ENCODE measurements at places on chromosomes 2 and 18.

- DNase-seq, result peak; percentile 43
These were observed 2.4 kb downstream of the MARS2 start for GRCh38 chr2:197707316-197708213.

- DNase-seq, result no peak
These were observed 29.0 kb upstream of the CNGA3 start for GRCh38 chr2:98317214-98317613.

GRCh38 chr2:183416753-183417152 lies 292.5 kb downstream of the NUP35 start:
- no peak for DNase-seq

- DNase-seq, result no peak
These were observed 26.7 kb downstream of the LYPD6 start for GRCh38 chr2:149357058-149357457.

- no peak for DNase-seq
These were observed 12.8 kb upstream of the ARL5A start for GRCh38 chr2:151841047-151841424.

DNA sequence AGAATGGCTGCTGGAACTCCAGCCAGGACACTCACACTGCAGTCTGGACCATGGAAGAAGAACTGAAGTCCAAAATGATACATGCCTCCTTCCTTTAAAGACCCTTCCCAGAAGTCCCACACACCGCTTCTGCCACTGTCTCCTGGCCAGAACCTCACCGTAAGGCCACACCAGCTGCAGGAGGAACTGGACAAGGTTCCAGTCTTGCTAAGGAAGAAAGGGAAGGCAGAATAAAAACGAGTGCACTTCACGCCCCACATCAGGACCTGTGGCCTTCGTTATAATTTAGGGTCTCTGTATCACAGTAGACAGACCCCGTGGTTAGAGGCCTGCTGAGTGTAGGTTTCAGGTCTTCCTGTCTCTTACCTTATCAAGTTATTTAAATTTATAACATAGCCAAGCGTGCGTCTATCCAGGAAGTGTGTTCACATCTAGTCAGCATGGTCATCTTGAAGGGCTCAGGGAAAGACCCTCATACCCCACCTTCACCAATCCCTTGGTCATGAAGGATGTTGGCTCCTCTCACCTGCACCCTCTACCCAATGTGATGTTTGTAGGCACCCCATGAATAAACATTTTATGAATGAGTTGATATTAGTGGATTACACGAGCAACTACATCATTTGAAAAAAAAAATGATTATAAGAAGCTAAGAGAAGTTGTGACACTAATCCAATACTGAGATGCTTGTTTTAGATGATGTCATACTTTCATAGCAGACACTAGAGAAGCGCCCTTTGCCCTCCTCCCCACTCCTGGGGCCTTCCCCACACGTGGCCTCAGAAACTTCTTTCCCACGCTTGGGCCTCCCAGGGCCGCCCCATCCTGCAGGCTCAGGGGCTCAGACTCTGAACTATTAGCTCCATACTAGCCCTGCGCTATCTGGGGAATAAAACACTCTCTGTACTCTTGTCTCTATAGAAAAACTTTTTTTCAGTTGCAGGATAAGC lies 157.6 kb downstream of the FAM210A start:
- no peak for DNase-seq

- peak; percentile 40 for DNase-seq
These were observed 72.7 kb downstream of the MARCHF4 start for GRCh38 chr2:216299588-216299987.

DNA sequence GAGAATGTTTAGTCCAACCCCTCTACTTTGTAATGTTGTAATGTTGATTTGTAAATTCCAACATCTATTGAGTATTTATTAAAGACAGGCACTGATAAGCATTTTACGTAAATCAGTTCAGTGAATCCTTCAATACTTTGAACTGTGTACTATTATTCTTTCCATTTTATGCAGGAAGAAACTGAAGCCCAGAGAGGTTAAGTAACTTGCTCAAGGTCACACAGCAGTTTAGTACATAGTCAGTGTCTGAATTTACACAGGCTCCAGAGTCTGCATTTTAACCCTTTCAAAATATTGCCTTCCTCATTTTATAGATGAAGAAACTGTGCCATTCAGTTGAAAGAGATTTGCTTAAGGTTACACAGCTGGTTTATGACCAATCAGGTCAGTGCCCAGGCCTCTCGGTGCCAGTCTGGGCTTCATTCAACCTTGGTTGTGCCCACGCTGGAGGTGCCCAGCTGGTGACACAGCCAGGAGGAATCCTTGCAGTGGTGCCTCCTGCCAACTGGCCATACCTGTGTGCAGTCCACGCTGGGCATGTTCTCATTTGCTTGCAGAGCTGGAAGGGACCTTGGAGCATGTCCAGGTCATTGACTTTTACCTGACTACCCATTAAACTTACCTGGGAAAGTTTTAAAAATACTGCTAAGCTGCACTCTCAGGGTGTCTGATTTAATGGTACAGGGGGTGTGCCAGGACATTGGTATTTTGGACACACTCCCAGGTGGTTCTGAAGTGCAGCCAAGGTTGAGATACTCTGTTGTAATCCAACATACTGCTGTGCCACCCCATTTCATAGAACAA lies 74.3 kb upstream of the CYRIA start:
- peak; percentile 35 for DNase-seq

- DNase-seq, result peak; percentile 30
These were observed 18.0 kb downstream of the C2orf74 start for GRCh38 chr2:61179701-61180639.

DNA sequence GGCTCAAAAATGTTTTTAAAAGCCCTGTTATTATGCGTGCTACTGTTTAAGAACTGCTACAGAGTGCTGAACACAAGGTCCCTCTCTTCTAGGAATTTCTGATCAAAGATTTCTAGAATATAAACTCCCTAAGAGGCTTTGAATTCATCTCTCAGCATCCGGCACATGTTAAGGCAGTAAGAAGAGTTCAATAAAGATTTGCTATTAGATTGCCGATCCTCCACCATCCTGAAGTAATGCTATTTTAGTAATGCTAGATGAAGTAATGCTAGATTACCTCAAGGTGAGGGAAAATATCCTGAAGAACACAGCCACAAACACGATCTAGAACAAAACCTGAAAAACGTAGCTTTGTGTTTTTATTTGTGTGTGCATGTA lies 949 bp upstream of the MYL12B start:
- no peak for DNase-seq

DNA sequence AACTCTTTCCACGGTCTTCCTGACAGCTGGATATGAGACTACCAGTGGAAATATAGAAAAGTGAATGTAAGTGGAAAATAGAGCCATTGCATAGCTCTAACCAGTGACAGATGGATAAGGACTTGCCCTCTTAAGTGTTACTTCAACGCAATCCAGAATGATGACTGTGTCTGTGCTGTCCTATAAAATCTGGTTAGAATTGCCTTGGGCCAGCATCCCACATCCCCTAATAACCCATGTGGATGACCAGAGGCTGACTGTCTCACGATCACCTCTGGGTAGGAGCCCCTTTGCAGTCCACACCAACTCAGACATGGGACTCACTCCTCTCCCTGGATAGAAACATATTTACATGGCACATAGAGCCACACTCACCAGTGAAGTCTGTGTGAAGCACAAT lies 186.6 kb downstream of the C1D start:
- peak; percentile 27 for DNase-seq

- no peak for DNase-seq
These were observed 393.9 kb upstream of the ACVR2A start for GRCh38 chr2:147450661-147451510.

DNA sequence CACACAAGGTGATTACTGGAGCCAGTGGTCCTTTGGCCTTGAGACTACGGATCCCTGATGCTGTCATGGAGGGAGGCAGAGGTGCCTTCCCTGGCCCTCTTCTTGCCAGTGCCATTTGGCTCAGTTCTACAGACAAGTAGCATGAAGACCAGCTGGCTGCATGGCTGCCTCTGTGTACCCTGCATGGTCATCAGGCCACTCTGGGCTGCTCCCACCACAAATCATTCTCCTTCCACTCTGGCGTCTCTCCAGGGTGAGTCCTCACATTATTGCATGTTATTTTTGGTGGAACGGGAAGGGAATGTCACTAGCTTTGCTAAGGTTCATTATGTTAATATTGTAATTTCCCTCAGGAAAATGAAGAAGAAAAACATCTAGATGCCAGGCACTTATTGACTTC lies 229.8 kb downstream of the VAPA start:
- DNase-seq, result no peak

DNA sequence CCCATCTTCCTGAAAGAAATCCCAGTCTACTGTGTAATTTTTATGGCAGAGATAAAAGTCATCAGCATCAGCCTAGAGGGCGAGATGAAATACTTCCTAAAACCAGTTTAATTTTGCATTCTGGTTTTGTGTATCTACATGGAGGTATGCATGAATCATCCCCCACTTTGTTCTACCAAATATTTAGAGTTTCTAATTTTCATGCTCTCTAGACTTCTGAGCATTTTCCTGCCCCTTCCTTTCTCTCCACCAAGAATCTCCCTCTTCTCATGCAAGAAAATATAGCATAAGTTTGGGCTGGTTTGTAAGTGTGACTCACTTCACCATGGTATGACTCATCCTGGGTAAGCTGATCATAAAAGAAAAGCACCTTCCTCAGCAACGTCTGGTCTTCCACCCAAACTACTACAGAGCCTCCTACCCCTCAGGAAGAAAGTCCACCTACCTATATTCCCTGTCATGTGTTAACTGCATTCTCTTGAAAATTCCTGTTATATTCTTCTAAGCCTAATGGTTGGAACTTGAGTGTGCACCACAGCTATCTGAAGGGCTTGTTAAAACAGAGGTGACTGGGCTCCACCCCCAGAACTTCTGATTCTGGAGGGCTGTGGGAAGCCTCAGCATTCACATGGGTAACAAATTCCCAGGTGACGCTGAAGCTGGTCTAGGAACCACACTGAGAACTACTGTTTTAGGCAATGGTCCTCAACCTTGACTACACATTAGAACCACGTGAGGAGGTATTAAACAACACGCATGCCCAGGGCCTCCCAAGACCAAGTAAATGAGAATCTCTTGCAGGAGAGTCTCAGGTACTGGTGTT lies 37.4 kb upstream of the RAPGEF4 start:
- peak; percentile 93 for DNase-seq

DNA sequence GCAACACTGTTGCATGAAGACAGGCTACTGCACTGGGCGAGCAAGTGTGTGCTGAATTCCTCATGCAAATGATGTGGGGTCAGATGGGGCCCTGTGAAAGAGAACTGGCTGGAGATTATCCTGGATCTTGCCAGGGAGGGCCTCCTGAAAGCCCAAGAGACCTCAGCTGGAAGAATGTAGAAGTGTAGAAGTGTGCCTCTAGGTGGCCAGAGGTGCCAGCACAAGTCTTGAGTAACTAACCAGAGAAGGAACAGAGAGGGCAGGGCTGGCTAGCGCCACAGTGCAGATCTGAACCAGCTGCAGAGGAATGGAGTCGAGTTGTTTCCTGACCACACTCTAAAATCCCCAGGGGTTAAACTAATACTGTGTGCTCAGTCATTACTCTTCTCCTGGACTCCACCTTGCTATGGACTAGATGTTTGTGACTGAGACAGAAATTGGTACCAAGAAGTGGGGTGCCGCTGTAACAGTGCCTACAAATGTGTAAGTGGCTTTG lies 399.3 kb downstream of the LRATD1 start:
- no peak for DNase-seq

GRCh38 chr2:187877391-187877790 lies 323.2 kb upstream of the TFPI start:
- DNase-seq, result no peak

- DNase-seq, result no peak
These were observed 128.4 kb downstream of the TTC27 start for GRCh38 chr2:32756074-32756727.

GRCh38 chr18:2409906-2410305 lies 161.4 kb downstream of the METTL4 start:
- peak; percentile 4 for DNase-seq

- DNase-seq, result peak; percentile 55
These were observed 32.7 kb upstream of the MAP4K3 start for GRCh38 chr2:39469807-39470206.

DNA sequence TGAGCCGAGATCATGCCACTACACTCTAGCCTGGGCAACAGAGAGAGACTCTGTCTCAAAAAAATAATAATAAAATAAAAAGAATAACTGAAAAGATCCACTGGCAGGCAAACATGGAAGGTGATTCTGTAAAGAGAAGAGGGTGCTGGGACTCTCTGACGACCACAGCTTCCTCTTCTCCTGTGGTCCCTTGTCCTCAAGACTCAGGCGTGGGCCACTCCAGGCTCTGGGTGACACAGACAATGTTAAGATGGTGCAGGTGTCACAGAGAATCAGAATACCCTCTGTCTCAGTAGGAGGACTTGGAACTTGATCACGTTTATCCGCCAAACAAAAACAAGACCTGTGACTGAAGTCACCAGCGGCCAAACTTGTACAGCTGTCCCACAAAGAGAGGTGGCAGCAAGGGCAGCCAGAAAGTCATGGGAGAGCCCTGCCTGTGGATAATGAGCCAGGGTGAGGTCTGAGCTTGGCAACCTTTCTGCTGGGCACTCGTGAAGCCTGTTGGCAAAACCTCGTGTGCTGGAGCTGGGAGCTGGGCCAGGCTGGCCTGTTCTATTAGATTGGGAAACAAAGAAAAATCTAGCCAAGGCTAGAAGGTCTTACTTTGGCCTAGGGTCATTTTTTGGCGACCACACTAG lies 76.4 kb upstream of the ITGA6 start:
- DNase-seq, result no peak

DNA sequence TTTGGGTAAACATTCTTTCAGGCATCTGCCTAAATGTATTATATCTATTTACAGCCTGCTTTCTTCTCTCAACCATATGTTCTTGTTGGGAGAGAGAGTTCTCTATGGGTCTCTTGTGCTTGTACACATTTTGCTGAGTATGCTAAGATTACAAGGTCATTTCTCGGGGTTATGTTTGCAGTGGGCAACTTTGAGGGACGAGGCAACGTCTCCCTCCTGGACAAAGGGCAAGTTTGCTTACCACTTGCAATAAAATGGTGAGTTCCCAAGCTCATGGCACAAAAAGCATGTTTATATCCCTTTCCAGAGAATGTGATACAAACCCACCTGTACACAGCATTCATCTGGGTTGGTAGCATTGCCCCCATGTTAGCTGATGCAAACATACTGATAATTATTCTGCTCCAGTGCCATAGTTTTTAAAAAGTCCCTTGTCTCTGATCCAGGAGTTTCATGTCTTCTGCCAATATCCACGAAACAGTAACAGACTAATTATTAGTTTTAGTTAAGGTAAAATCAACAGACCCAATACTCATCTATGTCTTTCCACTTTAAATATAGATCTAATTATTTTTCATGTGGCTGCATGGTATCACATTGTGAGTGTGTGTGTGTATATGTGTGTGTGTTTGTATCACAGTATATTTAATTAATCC lies 84.2 kb upstream of the MAPK4 start:
- no peak for DNase-seq
